ENCODE measurements at places on chromosomes 6 and 20.

DNA sequence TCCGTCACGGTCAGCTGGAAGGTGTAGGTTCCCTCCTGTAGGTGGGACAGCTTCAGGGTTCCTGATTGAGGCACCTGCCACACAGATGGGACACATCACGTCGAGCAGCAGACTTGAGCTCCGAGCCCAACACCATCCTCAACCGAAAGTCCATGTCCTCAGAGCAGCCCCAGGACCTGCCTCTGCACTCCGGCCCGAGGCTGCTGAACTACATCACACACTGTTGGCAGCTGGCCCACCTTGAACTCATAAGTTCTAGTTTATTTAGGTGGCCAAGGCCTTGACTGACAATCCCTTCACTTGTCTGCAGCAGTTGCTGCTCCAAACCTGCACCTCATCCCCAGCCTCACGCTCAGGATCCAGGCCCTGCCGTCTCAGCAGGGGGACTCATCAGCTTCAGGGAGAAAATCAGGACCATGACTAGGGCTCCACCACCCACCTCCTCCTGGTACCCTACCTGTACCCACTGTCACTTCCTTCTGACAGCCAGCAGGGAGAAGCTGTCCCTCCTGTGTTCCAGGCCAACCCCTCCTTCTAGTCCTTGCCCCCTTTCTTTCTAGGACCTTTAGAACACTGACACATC is 21.0 kb downstream of the LRP11 start:
- DNase-seq: no peak

DNA sequence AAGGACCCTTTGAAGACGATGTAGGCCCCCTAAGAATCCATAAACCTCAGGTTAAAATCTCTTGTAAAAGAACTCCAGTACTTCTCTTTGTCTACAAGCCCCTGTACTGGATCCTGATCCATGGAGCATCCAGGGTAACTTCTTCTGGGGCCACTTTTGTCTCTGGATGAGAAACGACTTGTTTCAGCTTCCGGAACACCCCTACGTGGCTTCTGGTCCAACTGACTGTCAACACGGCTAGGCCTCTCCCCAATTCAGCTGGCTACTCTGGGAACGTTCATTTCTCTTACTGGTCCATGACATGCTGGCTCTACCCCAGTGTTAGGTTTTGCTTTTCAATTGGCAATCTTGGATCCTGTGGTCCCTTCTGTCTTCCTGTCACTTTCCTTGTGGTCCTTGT is 198.0 kb downstream of the BACH2 start:
- peak; percentile 60 for DNase-seq

DNA sequence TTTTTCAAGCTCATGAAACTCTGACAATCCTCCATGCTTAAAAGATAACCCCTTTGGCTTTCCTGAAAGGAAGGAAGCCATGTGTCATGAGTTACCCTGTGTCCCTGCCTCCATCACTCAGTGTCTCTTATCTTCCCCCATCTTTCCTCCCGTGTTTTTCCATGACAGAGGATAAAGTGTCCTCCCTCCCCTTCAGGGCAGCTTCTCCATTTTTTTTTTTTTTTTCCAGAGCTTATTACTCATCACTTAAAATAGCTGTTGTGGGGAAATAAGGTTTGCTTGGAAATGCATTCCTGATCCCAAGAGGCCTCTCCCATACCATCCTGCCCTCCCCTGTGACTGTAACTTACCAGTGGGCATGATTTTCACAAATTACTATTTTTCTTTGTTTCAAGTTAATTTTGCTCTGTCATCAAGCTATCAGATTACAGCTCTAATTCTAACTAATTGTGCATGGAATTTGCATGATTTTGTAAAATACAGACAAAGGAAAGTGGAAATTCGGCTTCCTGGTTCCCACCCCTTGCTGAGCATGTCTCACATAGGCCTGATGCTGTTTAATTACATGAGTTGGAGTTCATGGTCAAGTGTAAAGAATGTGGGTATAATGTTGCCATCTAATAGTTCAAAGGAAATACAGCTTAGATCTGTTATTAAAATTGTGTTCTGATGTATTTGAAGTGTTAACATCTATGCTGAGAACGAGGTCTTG is 614.5 kb upstream of the FLRT3 start:
- peak; percentile 50 for DNase-seq

GRCh38 chr6:157267109-157267611 is 56.2 kb downstream of the TMEM242 start:
- no peak for DNase-seq

GRCh38 chr6:10412461-10413261 is 2.2 kb downstream of the TFAP2A start:
- no peak for DNase-seq

DNA sequence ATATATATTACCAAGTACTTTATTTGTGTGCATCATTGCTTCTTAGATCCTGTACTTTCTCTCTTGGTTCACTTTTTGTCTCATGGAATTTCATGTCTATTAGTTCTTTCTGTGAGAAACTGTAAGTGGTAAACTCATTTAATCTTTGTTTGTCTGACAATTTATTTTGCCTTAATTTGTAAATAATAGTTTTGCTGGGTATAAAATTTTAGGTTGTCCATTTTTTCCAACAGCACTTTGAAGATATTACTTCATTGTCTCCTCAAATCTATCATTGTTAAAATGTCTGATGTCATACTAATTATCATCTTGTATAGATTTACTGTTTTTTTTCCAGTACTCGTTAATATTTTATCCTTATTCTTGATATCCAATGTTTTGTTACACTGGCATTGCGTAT is 205.2 kb upstream of the CDYL start:
- no peak for DNase-seq

- no peak for DNase-seq
Measured at GRCh38 chr6:83696674-83697073, 12.2 kb downstream of the SNAP91 start.

DNA sequence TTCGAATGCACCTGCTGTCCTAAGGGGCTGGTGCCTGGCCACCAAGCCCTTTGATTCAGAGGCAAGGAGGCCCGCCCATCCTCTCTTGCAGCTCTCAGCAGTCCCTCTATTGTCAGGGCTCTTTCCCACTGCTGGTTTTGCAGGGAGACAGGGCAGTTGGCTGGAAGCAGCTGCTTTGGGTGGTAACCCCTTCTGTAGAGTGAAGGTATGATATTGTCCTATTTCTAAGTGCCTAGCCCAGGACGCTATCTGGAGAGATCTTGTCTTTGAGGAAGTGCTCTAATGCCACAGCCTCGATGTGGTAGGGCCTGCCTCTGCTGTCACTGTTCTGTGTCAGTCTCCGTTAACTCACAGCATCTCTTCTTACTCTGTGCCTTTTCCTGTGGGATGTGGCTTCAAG is 5.6 kb downstream of the PLCG1 start:
- no peak for DNase-seq

- no peak for DNase-seq
Measured at GRCh38 chr6:133606852-133607251, 282.1 kb upstream of the TCF21 start.

- DNase-seq: peak; percentile 9
Measured at GRCh38 chr6:146315381-146316174, 228.1 kb upstream of the RAB32 start.
